ENCODE measurements at places on chromosomes 2 and 18.

GRCh38 chr18:56282234-56283104 lies 355.9 kb downstream of the TXNL1 start:
- no peak for DNase-seq

DNA sequence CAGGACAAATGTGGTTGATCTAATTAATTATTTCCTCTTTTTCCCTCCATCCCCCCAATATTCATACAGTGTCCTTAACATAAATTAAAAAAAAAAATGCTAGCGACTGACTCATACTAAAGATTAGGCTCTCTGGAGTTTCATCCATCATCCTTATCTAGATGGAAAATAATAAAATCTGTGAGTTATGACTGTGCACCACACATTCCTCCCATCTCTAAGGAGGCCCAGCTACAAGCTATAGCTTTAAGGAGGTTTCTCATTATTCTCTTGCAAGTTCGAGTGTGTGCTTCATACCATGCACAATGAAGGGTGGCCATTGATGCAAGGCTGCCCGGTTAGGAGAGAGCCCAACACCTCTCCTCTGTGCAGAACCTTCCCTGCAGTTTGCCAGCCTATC lies 77.3 kb downstream of the XDH start:
- DNase-seq = no peak

GRCh38 chr2:214747992-214748391 lies 61.5 kb downstream of the BARD1 start:
- no peak for DNase-seq

DNA sequence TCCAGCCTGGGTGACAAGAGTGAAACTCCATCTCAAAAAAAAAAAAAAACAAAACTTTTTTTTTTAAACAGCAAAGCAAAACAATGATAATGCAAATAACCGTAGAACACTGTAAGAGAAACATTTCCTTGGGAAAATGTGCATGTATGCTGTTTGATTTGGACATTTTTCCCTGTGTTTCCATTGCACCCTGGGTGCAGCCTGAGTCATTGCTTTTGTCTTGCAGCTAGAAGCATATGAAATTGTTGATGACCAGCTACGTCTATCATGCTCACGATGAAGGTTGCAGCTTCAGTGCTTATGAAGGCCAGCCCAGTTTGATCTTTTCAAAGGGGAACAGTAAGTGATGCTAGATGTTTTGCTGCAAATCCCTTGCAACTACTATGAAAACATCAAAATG lies 41.5 kb downstream of the MOGAT1 start:
- DNase-seq = no peak

- no peak for DNase-seq
These were observed 60.3 kb upstream of the UPP2 start for GRCh38 chr2:158041400-158041799.
